Stomach (tissue), 19 donors: ENCODE measurements at places on chromosomes 2 and 18. TPM values are rescaled to one million over a fixed set of nuclear protein-coding genes. Genes with fewer than 3 reads are reported as not detected.

GRCh38 chr18:55407774-55408535 is 180.0 kb downstream of the TCF4 start:
- no peak for DNase-seq

DNA sequence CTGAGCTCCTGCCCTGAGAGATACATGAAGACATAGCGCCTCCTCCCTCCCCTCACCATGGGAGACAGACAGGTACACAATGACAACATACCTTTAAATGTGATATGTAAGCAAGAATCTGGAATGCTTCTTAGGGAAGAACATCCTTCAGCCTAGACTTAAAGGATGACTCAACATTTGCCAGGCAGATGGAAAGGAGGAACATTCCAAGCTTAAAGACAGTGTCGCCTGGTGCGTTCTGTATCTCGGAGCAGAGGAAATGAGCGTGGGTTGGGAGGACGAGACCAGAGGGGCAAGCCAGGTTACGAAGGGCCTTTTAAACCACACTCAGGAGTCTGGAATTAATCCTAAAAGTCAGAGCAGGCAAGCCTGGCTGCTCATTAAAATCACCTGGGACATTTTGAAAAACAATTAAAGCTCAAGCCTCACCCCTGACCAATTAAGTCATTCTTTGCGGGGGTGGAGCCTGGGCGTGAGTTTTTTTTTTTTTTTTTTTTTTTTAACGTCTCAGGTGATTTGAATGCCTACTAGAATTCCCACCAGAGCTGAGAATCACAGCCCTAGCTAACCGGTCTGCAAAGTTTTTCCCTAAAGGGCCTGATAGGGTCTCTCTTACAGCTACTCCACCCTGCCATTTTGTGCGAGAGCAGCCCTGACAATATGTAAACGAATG is 131.2 kb upstream of the SEC11C start:
- no peak for DNase-seq

Gene KYNU
- total RNA-seq = 9.7 TPM

GRCh38 chr2:77121518-77121917 is 400.7 kb downstream of the LRRTM4 start:
- no peak for DNase-seq

Gene INHA
- total RNA-seq = not detected

- DNase-seq = no peak
Observed at GRCh38 chr2:233915128-233915527, 2.0 kb upstream of the TRPM8 start.

GRCh38 chr2:59997371-59997770 is 556.1 kb downstream of the BCL11A start:
- no peak for DNase-seq

- no peak for DNase-seq
Observed at GRCh38 chr18:63178971-63179370, 140.6 kb downstream of the BCL2 start.
